ENCODE measurements at places on chromosomes 3 and 15.
A peak's percentile ranks its signal among the peaks of the same experiment; 100 is the strongest.

GRCh38 chr15:83014205-83014653 lies 2.8 kb upstream of the C15orf40 start:
- no peak for DNase-seq

- DNase-seq: no peak
These were observed 85.6 kb downstream of the PDCD6IP start for GRCh38 chr3:33883951-33884561.

DNA sequence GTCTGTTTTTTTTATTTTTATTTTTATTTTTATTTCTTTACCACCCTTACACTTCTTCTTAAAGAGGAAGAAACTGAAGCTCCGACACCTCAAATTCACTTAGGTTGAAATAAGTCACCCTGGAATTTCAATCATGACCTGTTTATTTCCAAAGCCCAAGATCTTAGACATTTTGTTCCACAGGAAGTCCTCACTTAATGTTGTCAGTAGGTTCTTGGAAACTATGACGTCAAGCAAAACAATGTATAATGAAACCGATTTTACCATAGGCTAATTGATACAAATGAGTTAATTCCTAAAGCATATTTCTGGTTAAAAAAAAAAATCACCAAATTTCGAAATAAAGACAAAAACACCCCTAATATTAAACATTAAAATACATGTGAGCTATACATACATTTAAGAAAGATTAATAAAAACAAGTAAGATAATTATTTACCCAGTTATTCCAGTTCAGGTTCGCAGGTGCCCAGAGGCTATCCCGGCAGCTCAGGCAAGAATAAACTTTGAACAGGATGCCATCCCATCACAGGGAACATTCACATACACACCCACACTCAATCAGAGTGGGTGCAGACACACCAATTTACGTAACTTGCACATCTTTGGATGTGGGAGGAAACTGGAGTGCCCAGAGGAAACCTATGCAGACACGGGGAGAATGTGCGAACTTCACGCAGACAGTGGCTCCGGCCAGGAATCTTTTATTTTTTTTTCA lies 391.0 kb downstream of the RAP2B start:
- DNase-seq: no peak

DNA sequence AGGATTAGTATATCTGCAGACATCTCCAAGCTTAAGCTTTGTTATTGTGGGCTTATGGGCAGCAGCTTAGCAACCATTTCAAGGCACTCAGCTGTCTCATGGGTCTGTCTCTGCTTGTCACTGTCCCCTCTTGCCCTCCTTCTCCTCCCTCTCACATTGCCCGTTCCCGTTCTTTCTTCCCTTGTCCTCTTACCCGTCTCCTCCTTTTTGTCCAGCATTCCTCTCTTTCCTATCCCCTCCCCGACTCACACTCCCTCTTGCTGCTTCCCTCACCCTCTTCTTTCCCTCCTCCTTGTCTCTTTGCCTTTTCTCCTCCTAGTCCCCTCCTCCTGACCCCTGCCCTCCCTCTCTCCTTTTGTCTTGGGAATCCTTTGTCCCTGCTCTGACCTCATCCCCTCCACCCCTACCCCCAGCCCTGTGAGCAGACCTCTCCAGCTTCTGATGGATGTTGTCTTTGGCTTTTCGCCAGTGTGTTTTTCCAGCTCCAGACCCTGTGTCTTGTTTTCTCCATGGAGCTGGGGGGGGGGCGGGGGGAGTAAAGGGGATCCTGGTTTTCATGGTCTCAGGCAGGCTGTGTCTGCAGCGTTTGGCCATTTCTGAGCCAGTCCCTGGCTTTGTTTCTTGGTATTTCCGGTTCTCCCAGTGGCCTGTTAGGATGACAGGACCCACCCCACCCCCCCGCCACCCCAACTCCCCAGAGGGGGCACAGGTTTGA lies 47.9 kb upstream of the TRAK1 start:
- DNase-seq: no peak

GRCh38 chr3:37980462-37981347 lies 9.9 kb upstream of the VILL start:
- no peak for DNase-seq

GRCh38 chr3:138186803-138187295 lies 252 bp upstream of the ARMC8 start:
- peak; percentile 88 for DNase-seq

DNA sequence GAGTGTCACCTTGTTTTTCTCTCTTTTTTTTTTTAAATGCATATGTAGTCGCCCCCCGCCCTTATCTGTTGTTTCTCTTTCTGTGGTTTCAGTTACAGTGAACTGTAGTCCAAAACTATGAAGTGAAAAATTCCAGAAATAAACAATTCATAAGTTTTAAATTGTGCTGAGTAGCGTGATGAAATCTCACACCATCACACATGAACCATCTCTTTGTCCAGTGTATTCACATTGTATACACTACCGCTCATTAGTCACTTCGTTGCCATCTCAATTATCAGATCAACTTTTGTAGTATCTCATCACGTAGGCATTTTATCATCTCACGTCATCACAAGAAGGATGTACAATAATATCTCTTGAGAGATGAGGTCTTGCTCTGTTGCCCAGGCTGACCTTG lies 62.5 kb upstream of the MLF1 start:
- DNase-seq: no peak

DNA sequence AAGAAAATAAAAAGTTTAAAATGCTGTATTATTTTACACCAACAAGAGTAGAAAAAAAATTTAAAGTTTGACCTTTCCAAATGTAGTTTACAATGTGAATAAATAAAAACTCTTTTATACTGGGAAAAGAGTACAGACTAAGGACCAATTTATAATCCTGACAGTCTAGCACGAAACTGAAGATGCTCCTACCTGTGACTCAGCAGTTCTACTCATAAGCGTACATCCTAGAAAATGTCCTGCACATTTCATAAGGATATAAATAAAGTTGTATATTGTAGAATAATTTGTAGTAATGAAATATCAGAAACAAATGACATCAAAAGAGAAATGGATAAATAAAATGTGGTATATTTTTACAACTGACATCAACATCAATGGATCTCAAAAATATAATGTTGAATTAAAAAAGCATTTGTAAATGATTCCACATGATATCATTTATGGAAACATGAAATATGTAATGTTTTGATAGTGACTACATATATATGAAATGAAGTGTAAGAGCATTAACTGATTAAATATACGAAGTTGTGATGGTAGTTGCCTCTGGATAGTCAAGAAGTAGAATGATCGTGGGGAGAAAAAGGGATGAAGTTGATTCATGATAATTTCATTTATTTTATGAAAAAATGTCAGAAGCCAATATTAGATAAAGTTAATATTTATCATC lies 161.3 kb upstream of the CBLB start:
- no peak for DNase-seq

DNA sequence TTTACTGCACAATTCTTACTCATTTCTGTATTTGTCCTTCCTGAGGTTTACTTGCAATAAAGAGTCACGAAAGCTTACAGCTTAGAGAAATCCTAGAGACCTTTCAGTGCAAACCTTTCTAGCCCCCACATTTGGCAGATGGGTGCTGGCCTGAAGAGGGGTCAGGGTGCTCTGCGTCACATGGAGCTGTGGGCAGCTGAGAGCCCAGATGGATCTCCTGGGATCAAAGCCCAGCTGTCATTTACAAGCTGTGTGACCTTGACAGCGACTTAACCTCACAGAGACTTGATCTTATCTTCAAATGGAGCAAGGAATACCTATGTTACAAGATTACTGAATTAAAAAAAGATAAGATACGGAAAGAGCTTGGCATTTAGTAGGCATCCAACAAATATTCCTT lies 24.0 kb upstream of the RAF1 start:
- DNase-seq: no peak

DNA sequence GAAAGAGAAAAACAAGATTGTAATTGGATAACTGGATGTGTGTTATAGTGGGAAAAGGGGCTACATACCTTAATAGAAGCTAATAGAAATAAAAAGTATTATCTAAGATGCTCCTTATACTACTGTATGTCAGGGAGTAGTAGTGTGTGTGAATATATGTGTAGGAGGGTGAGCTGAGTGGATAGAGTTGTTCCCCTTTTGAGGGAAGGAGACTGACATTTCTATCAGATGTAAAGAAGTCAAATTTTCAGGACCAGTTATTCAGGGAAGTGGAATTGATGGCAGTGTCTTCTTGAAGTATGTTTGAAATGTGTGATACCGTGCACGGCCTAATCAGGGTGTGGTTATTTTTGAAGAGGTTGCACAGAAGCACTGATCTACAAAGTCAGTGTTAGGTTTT lies 49.1 kb downstream of the PCOLCE2 start:
- DNase-seq: no peak

DNA sequence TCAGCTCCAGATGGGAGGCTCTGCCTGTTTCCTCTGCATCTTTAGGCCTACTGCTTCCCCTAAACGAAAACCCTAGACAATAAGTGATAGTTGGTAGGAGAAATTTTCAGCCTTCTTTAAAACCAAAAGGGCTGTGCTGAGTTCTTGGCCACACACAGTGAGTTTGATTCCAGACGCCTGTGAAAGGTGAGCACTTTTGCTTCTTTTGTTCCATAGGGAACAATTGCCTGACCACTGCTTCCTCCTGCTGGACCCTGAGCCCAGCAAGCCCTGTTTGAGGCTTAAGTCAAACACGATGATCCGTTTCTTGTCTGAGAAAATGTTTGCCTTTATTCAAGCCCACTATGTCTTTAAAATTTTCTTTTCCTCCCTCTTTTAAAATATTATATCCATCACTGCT lies 493.9 kb downstream of the ZIC1 start:
- no peak for DNase-seq

- no peak for DNase-seq
These were observed 34.0 kb downstream of the DHX30 start for GRCh38 chr3:47836986-47837385.

GRCh38 chr3:69326855-69327300 lies 59.0 kb downstream of the FRMD4B start:
- peak; percentile 65 for DNase-seq

GRCh38 chr3:184005941-184006507 lies 11.7 kb downstream of the ABCC5 start:
- DNase-seq: peak; percentile 27

GRCh38 chr3:43707998-43708397 lies 17.3 kb downstream of the ABHD5 start:
- no peak for DNase-seq

GRCh38 chr15:47415539-47415971 lies 301.8 kb upstream of the SEMA6D start:
- DNase-seq: no peak

DNA sequence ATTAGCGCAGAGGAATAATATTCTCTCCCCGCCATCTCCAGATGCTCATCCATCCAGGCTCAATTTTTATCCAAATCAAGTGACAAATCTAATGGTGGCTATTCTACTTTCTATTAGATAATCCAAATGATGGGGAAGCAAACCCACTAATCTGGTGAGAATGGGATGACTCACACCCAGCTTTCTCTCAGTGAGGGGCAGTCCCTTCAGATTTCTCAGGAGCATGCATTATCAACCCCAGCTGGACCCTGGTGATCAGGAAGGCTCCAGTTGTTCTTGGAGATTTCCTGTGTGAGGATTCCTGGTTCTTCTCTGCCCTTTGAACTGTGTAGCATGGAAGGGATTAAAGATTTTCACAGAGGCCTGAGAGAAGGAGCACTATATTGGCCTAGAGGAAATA lies 358.0 kb downstream of the WDR72 start:
- no peak for DNase-seq

DNA sequence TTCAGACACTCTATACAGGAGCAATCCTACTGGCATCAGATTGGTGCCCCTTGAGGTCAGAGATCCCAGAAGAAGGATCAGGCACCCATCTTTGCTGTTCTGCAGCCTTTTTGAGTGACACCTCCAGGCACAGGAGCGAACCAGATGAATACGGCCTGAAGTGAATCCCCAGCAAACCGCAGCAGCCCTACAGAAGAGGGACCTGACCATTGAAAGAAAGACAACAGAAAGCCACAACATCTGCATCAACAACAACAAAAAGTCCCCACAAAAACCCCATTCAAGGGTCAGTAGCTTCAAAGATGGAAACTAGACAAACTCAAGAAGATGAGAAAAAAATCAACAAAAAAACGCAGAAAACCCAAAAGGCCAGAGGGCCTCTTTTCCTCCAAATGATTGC lies 130.4 kb downstream of the PPM1L start:
- no peak for DNase-seq

DNA sequence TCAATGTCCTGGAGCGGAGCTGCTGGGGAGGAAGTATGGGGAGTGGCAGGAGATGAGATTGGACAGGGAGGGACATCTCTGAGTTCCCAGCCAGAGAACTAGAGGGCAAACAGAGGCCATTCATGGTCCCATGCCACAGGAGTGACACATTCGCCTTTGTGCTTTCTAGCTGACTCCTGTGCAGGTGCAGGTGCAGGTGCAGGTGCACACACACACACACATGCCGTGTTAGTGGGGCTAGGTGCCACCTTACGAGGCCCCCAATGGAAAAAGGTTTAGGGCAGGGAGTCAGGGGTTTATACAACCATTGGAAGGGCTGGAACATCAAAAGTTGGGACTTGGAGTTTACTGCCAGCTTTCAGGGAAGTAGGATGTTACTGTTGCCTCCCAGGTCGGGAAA lies 52.0 kb downstream of the TPRA1 start:
- no peak for DNase-seq

All from naive thymus-derived CD4-positive, alpha-beta T cell (primary cell).